NCI-H1694 (cell line): ENCODE measurements at places on chromosomes 1 and 21.

GRCh38 chr21:33967086-33967571 is 51.5 kb upstream of the ATP5PO start:
- DNase-seq = no peak

DNA sequence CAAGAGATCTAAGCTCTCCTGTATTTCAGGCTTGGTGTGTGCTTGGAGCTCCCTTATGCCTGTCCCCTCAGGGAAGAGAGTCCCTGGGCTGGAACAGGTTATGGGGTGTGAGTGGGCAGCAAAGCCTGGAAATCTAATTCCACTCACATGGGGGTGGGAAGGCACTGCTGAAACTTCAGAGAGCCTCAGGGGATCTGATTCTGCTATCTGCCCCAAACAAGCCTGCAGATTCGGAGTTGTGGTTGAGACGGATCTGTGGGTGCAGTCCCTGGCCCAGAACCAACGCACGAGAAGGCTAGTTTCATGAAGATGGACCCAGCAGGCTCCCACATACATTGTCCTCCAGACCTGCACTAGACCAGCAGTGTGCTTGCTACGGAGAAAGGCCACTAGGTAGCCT is 2.9 kb downstream of the BLACAT1 start:
- DNase-seq = no peak

DNA sequence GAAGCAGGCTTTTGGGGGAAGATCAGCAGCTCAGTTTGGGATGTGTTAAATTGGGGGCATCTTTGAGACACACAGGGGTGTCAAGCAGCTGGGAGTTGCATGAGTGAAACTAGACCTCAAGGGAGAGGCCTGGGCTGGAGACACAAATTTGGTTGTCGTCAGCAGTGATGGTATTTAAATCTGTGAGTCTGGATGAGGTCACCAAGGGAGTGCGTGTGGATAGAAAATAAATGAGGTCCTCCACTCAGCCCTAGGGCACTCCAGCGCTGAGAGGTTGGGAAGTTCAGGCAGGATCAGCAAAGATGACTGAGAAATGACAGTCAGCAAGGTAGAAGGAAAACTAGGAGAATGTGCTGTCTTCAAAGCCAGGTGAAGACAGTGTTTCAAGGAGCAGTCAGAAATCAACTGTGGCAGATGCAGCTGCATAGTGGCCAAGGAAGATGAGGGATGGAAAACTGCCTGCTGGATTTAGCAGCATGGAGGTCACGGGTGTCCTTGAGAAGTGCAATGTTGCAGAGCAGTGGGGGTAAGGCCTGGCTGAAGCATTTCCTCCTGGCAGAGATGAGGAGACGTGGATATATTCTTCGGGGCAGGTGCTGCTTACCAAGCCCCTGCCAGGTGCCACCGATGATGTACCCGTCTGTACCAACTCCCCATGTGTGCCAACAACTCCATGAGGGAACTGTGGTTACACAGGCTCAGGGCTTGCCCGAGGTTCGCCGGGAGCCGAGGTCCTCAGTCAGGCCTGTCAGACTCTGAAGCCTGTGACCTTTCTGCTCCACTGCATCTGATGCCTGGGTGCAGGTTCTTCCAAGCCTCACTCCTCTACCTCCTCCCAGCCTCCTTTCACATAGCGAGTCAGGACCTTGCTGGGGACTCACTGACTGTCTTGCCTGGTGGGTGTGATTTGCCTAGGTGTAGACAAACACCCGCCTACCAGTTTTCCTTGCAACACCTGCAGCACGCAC is 11.3 kb downstream of the MAP7D1 start:
- no peak for DNase-seq

DNA sequence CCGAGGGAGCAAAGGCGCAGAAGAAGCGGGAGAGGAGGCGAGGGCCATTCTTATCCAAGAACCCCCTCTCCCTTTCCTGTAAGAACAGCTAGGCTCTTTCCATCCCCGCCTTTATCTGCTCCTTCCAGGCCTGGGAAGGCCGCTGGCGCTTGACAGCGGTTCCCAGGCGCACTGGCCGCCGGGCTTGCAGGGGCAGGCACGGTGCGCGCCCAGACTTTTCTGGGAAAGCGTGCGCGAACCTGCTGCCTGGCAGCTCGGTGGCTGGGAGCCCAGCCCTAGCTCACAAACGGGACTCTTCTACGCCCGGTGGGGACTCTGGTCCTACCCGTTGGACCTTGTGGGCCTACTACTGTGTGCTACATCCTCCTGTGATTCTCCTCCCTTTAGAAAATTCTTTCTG is 8.8 kb upstream of the IFNLR1 start:
- no peak for DNase-seq

GRCh38 chr1:53998223-53998622 is 19.8 kb downstream of the LDLRAD1 start:
- DNase-seq = no peak

- DNase-seq = no peak
Measured at GRCh38 chr1:10146391-10146790, 64.0 kb upstream of the KIF1B start.

GRCh38 chr1:245096311-245097066 is 58.3 kb upstream of the KIF26B start:
- DNase-seq = no peak

- DNase-seq = no peak
Measured at GRCh38 chr1:158689875-158690274, 3.4 kb upstream of the SPTA1 start.

GRCh38 chr1:189141056-189141455 is 1336.6 kb downstream of the BRINP3 start:
- DNase-seq = no peak

GRCh38 chr1:71885171-71885570 is 397.2 kb downstream of the NEGR1 start:
- DNase-seq = no peak

- no peak for DNase-seq
Measured at GRCh38 chr21:35156293-35157278, 107.5 kb upstream of the RUNX1 start.

GRCh38 chr1:225426395-225427234 is 1.2 kb downstream of the LBR start:
- no peak for DNase-seq

DNA sequence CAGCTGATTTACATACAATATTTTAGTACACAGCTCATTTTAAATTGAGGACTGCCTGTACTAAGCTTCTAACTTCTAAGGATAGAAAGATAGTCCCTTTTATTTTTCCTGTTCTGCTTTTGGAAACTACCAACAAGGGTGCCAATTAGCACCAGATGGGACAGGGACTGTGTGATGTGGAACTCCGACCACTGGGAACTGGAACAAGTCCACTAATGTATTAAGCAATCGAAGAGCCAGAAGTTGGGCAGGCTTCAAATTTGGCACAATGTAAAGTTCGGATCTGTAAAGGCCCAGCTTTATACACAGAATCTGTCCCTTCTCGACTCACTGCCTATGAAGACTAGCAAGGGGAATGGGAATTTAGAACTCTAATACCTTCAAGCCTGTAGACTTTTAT is 149.3 kb downstream of the ZC3H11B start:
- no peak for DNase-seq

DNA sequence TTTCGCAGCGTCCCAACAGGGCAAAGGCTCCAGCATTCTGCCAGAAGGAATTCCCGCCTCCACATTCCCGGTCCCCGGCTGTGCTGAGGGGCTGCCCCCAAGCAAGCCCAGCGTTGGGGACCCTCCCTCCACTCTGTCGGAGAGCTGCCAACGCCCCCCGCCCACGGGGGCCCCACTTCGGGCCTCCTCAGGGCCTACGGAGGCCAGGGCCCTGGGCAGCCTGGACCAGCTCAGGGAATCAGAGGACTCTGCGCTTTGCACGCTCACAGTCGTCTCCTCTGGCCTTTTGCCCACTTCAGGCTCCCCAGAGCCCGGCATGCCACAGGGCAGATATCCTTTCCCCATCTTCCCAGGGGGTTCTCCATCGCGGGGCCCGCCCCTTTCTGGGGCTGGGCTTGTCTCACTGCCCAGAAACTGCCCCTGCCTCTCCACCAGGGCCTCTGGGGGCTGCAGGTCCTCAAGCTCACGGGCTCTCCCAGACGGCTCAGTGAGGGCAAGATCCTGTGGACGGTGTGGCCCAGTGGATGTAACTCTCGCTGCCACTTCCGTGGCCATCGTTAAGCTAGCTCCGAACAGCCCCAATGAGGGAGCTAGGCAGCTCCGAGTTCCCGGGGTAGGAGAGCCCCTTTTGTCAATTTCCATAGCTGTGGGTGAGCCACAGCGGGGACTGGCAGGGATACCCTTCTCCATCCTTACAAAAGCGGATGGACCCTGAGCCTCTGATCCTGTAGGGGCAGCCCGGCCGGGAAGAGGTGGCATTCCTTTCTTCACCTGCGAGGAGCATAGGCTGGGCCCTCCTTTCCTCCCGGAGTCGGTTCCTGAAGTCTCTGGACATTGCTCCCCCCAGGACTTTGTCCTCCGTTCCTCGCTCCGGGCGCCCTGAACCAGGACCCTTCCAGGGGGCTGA is 2.8 kb downstream of the ITPKB start:
- no peak for DNase-seq

DNA sequence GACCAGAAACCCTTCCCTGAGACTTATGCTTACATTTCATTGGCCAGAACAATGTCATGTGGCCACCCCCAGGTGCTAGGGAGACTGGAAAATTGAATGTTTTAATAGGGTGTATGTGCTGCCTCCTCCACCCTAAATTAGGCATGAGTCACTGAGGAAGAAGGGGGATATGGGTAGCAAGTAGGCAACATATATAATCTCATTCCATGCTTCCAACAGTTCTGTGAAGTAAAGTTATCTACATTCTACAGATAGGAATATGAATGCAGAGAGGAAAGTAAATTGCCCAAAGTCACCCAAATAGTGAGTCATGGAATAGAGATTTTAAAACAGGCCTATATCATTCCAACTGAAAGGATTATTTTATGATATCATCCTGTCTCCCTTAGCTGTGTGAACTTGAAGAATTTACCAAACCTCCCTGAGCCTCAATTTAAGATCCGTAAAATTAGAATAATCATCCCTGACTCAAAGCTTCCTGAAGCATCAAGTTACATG is 168.6 kb upstream of the FGGY start:
- DNase-seq = no peak

DNA sequence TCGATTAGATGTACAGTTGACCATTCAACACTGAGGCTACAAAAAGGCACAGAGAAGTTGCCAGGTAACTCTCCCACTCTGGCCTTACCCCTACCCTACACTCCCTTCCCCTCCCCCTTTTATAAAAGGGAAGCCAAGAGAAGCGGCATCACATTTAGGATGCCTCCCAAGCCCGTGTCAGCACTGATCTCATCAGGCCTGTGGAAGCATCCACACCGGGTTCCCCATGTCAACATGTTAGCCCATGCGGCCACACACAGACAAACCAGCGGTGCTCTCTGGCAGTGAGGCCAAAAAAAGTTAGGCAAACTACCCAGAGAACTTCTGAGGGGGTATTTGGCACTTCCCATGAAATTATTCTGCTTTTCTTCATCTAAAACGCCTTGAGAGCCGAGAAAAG is 29.9 kb downstream of the BCAR3 start:
- DNase-seq = no peak

DNA sequence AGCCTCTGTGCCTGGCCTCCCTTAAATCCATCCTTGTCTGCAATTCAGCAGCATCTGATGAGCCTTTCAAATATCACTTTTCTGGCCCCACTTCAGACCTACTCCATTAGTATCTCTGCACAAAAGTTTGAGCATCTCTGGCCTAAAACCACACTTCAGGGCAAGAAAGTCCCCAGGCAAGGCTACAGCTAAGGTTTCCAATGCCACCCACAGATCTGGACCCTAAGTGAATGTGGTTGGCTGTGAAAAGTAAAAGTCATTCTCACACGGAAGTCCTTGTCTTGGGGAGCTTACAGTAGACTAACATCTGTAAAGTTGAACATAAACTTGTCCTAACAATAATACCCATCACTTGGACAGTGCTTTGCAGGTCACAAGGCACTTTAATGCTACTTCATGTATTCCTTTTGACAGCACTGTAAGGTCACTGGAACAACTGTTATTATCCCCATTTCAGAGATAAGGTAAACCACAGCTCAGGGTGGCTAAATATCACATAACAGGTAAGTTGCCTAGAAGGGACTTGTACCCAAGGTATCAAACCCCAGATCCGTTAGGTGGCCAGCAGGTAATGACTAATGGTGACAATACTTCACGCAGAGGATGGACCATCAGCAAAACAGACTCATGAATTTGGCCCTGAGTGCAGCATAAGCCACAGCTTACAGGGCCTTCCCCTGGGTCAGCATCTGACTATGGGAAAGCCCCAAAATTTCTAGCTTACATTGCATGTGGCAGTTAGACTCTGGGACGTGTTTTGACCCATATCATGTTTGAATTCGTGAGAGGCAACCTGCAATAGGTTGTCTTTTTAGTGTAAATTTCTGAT is 356.0 kb downstream of the HHAT start:
- no peak for DNase-seq

GRCh38 chr1:30412241-30413110 is 310.9 kb downstream of the MATN1 start:
- DNase-seq = no peak

- DNase-seq = no peak
Measured at GRCh38 chr1:23551849-23552248, 7.5 kb downstream of the ID3 start.

DNA sequence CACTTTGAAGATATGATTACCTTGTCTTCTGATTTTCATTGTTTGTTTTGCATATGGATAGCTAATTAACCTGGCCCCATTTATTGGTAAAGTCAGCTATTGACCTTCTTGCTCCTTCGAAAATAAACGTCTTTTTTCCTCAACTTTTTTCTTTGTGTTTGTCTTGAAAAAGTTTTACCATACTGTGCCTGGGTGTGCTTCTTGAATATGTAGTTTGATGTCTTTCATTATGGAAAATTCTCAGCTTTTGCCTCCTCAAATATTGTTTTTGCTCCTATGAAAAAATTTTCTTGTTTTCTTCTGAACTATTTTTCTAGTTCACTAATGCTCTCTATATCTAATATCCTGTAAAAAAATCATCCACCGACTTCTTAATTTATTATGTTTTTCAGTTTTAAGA is 25.0 kb downstream of the LHX8 start:
- DNase-seq = no peak

GRCh38 chr1:15004396-15004795 is 149.2 kb upstream of the TMEM51 start:
- no peak for DNase-seq

- no peak for DNase-seq
Measured at GRCh38 chr1:153456396-153456795, 4.1 kb downstream of the S100A7 start.

DNA sequence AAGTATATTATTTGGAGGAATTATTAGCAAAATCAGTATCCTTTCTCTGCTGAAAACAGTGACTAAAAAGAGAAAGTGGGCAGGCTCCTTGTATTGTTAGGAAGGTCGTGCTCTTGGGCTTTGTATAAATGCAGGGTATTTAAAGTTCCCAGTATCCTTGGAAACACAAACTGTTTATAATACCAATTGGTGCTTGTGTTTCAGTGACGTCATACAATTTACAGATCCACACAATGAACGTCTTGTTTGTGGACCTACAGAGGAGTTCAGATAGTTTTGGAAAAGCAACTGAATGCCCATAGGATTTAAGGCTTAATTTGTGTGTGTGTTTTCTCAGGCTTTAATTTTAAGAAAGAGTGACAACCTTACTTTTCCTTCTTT is 168.2 kb downstream of the RASAL2 start:
- no peak for DNase-seq
